ENCODE measurements at places on chromosomes 3 and 15.

- no peak for DNase-seq
These were observed 96.4 kb upstream of the NANOGP8 start for GRCh38 chr15:35181538-35181937.

- DNase-seq = no peak
These were observed 625.5 kb downstream of the NAALADL2 start for GRCh38 chr3:175484666-175485065.

- DNase-seq = peak; percentile 42
These were observed 725 bp downstream of the CHL1 start for GRCh38 chr3:197149-197827.

GRCh38 chr15:90647326-90647725 is 69.8 kb upstream of the BLM start:
- DNase-seq = no peak

DNA sequence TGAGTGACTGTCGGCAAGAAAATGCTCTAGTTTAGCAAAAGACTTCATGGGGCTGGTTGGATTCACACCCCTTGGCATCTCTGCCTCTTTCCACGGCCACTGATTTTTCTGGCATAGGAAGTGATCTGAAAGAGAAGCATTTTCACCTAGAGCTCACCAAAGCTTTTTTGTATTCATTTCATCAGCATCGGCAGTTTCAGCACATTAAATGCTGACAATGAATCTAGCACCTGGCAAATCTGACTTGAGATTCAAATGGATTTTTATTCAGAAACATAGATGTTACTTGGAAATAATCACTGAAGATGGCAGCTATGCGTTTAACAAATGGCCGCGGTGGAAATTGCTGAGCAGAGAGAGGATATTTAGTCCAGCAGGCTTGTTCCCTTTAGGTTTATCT is 155.9 kb downstream of the MEIS2 start:
- DNase-seq = no peak

DNA sequence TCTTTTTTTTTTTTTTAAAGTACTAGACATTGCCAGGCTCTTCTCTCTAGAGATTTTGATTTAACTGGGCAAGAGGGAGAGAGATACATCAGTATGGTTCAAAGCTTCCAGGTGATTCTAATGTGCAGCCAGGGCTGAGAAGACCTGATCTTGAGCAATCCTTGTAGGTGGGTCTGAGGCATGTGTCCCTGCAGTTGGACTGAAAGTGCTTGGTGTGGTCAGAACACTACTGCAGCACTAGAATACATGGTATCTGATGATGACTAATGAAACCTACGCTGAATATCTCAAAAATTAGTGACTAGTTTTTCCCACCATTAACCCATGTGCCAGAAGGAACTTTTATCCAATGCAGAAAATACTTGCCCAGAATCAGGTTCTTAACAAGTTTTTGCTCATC is 34.4 kb upstream of the MYO5C start:
- no peak for DNase-seq

GRCh38 chr3:100053951-100054620 is 60.2 kb downstream of the FILIP1L start:
- DNase-seq = no peak

DNA sequence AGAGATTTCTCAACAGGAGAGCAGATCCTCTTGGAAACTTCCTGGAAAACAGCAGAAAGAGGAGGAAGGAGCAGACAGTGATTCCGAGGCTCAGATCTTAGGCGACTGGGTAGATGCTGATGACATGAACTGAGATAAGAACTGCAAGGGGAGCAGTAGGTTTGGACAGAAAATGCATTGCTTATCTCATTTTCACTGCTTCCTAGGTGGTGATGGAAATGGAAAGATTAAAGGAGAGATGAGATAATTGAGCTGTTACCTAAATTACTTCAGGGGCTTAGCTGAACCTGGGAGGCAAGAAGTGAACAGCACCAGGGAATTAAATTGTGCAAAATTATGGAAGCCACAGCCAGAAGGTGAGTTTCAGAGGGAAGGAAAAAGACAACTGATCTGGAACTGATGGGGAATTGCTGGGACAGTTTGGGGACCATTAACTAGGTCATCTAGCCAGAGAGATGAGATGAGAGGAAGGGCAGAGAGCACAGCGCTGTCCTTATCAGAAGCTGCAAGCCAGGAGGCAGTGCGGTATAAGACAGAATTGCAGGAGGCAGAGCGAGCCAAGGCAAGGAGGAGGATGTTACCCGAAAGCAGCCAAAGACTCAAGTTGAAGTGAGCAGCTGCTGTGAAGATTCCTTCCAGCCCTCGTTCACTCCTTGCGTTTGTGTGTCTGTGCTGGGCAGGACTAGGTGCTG is 140.4 kb downstream of the SRGAP3 start:
- DNase-seq = no peak

DNA sequence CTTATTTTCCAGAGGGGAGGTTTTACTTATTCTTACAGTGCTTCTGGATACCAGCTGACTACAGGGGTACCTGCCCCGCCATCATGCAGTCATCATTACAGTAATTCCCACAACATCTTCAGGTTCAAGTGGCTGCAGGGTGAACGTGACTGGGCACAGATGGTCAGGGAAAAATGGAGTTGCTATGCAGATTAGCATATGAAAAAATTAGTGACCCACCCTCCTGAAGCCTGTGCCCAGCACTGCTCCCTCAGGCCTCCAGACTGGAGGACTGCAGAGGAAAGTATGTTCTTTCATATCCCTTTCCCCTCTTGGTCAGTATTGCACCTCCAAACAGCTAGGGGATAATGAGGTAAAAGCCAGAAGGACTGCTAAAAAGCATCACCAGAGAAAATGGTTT is 937.9 kb downstream of the TUSC7 start:
- DNase-seq = no peak

- DNase-seq = no peak
These were observed 563 bp downstream of the ARL6IP5 start for GRCh38 chr3:69085168-69085832.

DNA sequence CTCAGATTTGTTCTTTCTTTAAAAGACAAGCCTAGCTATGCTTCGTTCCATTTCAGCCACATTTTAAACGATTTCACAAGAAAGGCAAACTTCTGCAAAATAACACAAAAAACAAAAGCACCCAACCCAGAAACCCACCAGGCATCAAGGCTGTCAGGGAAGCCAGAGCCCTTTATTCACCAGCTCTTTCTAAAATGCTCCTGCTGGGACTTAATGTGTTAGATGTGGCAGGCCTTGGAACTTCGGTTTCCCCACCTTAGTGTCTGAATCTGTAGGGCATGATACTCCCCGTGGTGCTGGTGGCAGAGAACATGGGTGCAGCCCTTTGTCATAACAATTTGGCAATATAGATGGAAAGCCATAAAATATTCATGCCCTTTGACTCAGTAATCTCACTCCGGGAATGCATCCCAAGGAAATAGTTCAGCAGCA is 56.8 kb upstream of the LCTL start:
- DNase-seq = no peak

GRCh38 chr3:11143476-11143875 is 10.8 kb upstream of the HRH1 start:
- DNase-seq = no peak

DNA sequence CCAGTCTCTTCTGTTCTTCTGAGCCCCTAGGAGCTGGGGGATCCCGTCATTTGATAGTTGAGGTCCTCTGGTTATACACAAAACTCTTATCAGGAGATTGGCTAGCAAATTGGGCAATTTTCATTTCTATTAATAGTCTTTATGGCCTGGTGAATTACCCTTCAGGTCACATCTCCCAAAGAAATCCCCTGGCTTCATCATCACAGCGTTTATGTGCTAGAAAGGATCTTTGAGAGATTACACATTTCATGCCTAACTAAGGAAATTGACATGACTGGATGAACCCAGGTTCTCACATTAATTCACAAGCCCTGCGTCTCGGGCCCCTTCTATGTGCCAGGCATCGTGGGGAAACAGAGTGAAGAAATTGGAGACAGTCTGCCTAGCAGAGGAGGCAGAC is 227.4 kb upstream of the PROK2 start:
- DNase-seq = no peak

GRCh38 chr15:25451501-25451900 is 12.7 kb upstream of the UBE3A start:
- DNase-seq = no peak

GRCh38 chr3:15964605-15965442 is 167.0 kb upstream of the ANKRD28 start:
- no peak for DNase-seq

GRCh38 chr3:160381470-160381869 is 17.6 kb downstream of the IFT80 start:
- no peak for DNase-seq

DNA sequence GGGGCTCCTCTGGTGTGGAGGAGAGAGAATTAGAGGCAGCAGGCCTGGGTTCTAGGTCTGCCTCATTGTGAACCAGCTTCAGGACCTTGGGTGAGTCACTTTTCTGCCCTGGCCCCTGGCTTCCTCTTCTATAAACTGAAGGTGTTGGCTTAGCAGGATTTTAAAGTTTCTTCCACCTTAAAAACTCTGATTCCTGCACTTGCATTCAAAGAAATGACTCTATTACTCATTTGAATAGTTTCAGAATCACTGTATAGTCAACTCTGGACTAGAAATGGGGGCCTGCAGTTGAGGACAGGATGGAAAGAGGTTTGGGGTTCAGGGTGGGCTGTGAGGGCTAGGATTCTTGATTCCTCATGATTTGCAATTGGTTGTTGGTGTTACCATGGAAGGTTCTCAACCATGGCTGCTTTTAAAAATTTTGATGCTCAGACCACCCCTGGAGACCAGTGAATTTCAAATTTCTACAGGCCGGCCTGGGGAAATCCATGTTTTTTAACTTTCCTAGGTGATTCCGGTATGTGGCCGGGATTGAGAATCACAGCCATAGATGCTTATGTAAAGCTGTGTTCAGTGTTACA is 19.9 kb downstream of the SMAD3 start:
- DNase-seq = no peak

DNA sequence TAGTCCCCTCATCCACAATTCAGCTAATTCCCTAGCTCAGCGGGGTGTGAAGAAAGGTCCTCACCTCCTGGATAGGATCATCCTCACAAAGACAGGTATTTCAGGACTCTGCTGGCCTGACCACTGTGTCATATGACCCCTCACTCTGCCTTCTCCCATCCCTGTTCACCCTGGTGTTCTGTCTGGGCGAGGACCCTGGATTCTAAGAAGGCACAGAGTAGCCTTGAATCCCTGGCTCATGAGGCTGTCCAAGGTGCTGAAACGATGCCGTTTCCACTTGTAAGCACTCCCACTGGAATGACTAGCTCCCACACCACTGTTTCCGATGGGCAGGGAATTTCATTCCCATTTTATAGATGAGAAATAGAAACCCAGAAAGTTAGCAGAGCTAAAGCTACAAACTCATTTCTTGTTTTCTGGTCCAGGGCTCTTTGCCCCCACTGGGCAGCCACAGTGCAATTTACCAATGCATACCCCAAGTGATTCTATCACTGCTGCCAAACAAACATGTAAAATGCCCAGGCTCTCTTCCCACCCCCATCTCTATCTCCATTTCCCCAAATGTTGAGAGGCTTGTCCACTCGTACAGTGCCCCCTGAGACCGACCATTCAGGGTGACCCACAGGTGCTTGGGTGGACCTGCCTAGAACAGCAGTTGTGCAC is 83.2 kb downstream of the RAB11A start:
- DNase-seq = no peak

DNA sequence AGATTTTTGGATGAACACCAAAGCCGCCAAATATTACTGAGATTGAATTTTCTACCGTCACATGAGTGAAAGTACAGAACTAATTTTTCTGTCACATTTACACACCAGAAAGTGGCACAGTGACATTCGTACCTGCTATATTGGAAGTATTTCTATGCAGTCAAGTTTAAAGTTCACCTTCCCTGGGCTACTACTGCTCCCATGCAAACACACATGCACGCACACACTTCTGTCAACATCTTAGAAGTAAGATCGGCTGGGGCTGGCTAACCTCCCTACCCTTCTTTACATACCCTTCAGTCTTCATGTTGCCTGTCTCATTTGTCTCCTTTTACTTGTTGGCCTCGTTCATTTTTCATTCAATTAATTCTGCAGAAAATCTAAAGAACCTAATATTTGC is 19.0 kb upstream of the TM4SF1 start:
- no peak for DNase-seq

DNA sequence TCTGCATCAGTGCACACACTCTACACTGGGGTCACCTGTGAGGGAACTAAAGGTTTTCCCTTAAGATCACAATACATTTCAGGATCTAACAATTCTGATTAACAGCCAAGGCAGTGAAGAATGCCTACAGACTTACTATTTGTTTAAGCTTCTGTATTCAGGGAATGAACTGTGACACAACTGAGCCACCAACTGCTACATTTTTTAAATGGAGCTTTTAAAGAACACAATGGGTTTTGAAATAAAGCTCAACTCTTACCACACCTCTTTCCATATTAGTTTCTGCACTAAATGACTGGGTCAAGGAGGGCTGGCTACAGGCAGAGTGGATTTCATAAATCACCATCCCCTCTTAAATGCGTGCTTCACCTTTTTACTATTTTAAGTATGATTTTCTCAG is 100.2 kb downstream of the TMCC1 start:
- DNase-seq = no peak

DNA sequence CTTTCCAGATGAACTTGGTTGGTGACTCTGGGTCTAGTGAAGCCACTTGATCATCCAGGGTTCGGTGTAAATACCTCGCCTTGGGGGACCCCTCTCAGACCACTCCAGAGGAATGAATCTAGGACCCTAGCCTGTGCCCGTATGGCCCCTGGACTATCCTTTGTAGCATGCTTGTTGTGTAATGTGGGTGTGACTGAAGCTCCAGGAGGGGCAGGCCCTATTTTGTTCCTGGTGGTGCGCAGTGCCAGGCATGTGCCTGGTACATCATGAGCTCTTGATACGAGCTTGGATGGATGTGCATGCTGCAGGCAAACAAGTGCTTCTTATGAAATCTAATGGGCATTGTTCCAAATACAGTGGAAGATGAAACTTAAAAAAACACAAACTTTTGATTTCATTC is 82.8 kb downstream of the EBLN2 start:
- no peak for DNase-seq

DNA sequence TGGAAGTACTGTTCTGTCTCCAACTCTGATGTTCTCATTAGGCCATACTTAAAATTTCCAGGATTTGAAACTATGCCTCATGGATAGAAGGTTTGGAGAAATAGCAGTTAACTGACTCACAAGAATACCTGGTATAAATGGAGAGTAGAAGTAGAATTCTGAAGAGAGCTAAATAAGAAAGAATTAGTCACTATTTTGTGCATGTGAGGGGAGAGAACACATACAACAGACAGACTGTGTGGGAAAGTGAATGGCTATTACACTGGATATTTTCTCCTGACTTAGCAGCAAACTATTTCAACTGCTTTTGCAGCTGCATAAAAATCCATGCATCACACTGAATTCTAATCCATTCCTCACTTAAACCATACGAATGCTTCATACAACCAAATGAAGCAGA is 71.3 kb downstream of the C3orf70 start:
- no peak for DNase-seq

- no peak for DNase-seq
These were observed 1026.0 kb downstream of the TUSC7 start for GRCh38 chr3:117735481-117736101.

GRCh38 chr15:27956285-27956684 is 142.8 kb downstream of the OCA2 start:
- no peak for DNase-seq

GRCh38 chr15:64636556-64636955 is 138.8 kb downstream of the RBPMS2 start:
- no peak for DNase-seq
